Right cardiac atrium (tissue), 5 donors: ENCODE measurements at places on chromosomes 5 and 9.
A peak's percentile ranks its signal among the peaks of the same experiment; 100 is the strongest.

DNA sequence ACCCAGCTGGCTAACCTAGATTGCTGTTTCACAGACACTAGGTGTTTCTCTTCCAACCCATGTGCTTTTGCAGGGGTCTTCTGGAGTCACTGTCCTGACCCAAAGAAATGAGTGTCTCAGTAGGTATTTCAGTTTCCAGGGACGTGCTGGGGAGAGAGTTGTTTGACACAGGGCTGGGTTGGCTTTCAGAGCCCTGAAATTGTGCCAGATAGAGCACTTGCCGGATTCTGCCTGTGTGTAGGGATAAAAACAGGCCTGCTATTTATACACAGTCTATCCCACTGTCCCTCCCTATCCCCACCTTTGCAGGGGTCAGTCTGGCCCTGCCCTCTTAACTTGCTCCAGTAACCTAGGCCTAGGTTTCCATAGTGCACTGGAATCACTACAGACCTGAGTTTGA is 957 bp upstream of the HBEGF start:
- DNase-seq, result no peak

- no peak for DNase-seq
These were observed 65.5 kb downstream of the CCNH start for GRCh38 chr5:87347272-87347671.

DNA sequence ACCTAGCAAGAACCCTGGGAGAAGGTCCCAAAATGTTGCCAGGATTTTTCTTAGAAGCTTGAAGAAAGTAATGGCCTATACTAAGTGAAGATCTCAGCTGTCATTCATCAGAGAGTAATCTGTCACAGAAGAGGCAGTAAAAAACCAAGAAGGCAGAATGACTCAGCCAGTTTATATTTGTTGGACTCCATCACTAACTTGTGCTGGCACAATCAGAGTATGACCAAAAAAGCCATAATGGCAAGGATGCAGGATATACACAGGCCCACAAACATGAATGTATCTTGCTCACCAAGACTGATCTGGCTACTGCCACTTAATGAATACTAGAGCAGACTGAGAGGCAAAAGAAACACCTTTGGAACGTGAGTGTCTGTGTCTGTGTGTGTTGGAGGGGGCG is 104.0 kb upstream of the POU5F2 start:
- DNase-seq, result no peak

GRCh38 chr5:99686538-99686937 is 757.7 kb upstream of the CHD1 start:
- DNase-seq, result no peak

GRCh38 chr9:118957585-118957984 is 411.6 kb downstream of the BRINP1 start:
- no peak for DNase-seq

DNA sequence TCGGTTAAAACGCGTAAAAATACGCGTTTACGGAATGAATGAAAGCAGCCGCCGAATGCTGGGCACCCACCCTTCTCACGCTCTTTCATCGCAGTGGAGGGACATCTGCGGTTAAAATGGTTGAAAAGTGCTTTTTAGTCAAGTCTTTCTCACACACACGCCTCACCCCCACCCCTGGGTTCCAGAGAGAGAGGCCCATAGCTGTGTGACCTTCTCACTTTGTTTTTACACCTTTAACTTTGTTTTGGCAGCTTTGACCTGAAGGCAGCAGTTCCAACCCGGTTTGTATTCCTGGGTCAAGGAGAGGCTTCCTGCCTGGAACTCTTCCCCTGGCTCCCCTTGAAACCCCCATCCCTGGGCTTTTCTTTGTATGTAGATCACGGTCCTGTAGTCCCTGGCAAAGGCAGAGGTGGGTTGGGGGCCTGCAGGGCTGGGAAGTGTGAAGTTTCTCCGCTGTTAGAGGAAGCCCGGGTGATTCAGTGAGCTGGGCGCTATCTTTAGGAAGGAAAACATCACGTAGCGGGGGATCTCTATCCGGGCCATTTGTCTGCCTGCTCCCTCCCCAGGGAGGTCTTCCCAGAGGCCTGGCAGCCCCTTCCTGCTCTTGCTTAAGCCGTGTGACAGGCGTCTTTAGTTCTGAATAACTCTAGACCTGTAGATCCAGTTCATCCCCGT is 29.6 kb downstream of the SPRY4 start:
- peak; percentile 53 for DNase-seq

GRCh38 chr5:44900273-44900954 is 91.7 kb downstream of the MRPS30 start:
- DNase-seq, result no peak

DNA sequence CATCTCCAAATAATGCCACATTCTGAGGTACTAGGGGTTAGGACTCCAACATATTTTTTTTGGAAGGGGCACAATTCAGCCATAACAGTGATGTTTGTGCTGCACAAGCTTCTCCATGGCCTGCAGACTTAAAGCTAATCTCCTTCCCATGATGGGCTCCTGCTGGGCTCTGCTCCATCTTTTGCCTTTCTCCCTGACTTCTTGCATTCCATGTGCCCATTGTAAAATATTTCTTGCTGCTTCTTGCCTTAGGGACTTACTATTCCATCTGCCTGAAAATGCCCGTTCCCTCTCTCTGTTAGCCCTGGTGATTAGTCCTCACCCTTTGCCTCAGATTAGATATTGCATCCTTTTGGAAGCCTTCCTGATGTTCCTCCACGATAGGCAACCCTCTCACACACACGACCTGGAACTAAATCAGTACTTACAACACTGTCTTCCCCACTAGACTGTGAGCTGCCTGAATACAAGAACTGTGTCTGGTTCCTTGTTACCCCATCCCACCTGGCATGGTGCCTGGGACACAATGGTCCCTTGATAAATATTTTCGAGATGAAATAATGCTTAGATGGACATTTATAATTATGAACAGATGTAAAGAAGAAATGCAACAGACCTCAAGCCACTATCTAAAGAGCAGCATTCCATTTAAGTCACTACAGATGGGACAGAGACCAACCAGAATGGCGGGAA is 33.5 kb downstream of the OR1J1 start:
- DNase-seq, result no peak

- DNase-seq, result no peak
These were observed 15.7 kb downstream of the SCGB3A1 start for GRCh38 chr5:180575571-180575970.

DNA sequence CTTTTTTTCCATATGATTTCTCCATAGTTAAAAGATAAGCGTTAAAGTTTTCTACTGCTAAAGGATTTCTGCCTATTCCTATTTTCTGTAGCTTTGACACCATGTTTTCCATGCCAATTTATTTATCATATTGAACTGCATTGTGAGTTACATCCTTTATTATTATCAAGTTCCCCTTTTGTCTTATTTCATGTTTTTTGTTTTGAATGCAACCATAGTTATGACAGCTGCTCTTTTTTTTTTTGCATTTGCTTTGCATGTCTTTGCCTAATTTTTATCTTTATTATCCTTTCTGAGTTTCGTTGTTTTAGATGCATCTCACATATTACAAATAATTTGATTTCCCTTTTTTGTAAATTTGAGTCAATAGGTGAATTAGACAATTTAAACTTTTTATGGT is 161.5 kb downstream of the DEPDC1B start:
- no peak for DNase-seq

DNA sequence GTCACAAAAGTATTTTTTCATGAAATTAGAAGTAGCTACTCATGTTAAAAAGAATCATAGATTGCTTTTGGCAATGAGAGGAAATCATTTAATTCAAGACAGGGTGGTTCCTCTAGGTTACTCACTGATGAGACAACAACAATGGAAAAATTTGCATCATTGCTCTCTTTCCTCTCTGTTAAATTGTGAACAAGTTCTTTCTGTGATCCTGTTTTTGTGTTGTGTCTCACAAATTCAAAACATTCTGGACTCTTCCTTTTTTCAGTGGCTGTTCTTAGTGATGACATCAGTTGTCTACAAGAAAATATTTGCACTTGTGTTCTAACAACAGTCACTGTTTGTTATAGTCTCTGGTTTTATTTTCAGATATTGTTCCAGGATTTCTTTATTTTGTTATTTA is 95.3 kb downstream of the XRCC4 start:
- DNase-seq, result no peak

GRCh38 chr5:171419688-171420430 is 412 bp downstream of the FGF18 start:
- DNase-seq, result peak; percentile 41

- DNase-seq, result no peak
These were observed 22.7 kb downstream of the KIF3A start for GRCh38 chr5:132714456-132715307.

DNA sequence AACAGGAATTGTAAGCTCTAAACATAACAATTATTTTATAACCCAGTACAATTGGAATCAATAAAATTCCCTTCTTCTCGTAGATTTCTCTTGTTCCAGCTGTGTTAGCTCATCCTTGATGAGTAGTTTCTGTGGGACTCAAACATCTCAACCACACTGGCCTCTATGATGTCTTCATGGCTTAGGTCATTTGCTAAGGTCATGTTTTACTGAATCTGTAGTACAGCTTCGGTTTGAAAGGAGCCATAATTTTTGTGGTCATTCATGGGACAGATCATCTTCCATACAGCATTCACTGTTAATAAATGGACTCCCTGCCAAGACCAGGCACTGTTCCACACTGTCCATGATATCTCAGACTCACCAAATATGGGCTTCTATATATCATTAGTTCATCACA is 369.0 kb upstream of the RFX3 start:
- no peak for DNase-seq

DNA sequence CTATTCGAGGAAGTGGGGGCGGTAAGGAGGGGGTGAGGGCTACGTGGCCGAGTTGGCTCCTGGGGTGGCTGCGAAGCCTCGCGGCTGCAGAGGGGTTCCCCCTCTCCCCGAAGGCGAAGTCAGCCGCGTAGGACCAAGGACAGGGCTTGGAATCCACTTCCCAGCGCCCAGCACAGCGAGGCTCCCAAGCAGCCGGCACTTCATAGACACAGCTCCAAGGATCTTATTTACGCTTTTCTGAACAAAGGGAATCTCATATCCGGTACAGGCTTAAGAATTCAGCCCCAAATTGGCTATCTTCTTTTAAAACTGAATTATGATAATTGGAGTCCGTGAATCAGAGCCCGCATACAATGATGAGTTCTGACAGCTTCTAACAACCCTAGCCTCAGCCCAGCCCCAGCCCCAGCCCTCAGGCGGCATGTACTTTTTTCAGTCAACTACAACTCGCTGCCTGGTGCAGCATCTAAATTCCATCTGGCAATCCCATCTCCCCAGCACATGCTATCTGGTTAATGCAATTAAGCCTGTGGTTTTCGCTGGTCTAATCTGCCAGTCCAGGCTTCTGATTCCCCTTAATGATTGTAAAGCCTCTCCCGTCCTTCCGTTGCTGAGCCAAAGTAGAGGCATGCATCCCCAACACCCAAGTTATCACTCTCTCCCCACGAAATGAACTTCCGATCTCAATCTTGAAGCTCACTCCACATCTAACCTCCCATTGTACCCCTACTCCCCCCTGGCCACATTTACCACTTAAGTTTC is 1.0 kb downstream of the ELAVL2 start:
- DNase-seq, result no peak

GRCh38 chr5:75089137-75089536 is 36.8 kb upstream of the GCNT4 start:
- DNase-seq, result no peak

DNA sequence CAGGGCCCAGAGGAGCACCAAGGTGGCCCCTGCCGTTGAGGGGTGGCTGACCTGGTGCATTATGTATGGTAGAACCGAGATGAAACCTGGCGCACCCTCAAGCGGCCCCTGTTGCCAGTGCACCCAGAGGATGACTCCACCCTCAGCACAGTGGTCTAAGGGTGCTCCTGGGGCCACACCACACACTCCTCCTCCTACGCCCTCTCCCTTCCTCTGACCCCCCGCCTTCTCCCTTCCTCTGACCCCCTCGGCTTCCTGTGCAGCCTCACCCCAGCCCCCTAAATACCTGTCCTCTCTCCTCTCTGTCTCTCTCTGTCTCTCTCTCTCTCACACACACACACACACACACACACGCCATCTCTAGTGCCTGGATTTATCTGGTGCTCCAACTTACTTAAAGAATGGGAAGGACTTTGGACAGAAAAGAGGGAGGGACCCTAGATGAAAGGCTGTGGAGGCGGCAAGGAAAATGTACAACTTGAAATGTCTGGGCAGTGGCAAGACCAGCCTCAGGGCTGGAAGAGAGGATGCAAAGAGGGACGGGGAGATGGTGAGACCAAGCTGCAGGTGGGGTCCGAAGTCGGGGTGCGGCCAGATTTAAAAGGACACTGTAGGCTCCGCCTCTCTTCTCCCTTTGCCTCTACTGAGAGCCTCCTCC is 18.2 kb upstream of the SLC30A5 start:
- no peak for DNase-seq

GRCh38 chr5:135393691-135394090 is 5.3 kb downstream of the MACROH2A1 start:
- no peak for DNase-seq

- peak; percentile 75 for DNase-seq
These were observed 27.9 kb upstream of the CTNNA1 start for GRCh38 chr5:138725153-138725817.

GRCh38 chr9:18077941-18078678 is 395.8 kb upstream of the ADAMTSL1 start:
- DNase-seq, result no peak

GRCh38 chr9:87427851-87428506 is 69.7 kb upstream of the DAPK1 start:
- no peak for DNase-seq

- DNase-seq, result no peak
These were observed 118.2 kb downstream of the KLHL3 start for GRCh38 chr5:137617528-137618205.

DNA sequence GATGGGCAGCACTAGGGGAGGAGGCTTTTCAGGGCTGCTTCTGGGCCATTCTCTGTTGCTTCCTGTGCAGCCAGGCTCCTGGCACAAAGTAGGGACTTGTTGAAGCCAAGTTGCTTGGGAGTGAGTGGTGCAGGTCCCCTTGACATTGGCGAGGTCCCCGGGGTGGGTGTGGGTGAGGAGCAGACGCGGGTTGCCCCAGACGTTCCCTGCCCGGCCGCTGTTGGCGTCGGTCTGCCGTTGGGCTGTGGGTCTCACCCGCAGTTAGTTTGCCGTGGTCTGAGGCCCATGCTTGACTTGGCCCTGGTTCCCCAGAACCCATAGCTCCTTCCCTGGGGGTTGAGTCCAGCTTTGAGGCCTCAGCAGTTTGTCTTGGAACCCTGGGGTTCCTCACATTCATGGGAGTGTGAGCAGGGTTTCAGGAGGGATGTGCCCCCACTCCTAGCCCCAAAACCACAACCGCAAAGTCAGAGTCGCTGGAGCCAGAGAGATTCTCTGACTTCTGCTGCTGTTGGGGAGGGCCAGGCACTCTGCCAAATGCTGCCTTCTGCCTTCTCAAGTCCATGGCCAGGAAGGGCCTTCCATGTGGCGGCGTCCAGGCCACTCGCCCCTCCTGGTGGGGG is 77.5 kb downstream of the RXRA start:
- DNase-seq, result peak; percentile 90
